CD4-positive, alpha-beta memory T cell (primary cell): ENCODE measurements at places on chromosomes 5 and 9. TPM values are rescaled to one million over a fixed set of nuclear protein-coding genes. Genes with fewer than 3 reads are reported as not detected.

DNA sequence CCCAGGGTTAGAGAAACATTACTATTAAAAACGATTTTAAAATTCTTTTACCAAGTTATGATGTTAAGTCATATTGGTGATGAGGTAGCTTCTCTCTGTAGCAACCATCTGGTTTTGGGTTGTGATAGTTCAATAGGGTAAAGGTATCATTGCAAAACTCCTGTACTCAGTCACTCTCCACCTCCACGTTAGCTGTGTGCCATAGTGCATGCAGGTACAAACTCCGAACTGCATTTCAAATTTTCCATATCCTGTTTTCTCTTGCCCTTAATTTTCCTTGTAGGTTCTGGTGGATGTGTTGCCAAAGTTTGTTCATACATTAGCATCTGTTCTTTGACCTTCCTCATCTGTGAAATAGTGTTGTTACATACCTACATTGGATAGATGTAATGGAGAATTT is 53.1 kb upstream of the ARRDC3 start:
- no peak for DNase-seq
- no peaks in the 10 kb centered on the region for H3K36me3 ChIP-seq
- H3K4me1 ChIP-seq = peaks cover 20% of the 10 kb centered on the region
- no peak overlapping the region for H3K4me3 ChIP-seq

- DNase-seq = no peak
- H3K36me3 ChIP-seq = no peaks in the 10 kb centered on the region
- H3K4me3 ChIP-seq = no peak overlapping the region
- no peak overlapping the region for H3K27ac ChIP-seq
- H3K27me3 ChIP-seq = no peaks in the 10 kb centered on the region
- no peaks in the 10 kb centered on the region for H3K4me1 ChIP-seq
These were observed 298.9 kb downstream of the CSNK1G3 start for GRCh38 chr5:123810746-123811340.

DNA sequence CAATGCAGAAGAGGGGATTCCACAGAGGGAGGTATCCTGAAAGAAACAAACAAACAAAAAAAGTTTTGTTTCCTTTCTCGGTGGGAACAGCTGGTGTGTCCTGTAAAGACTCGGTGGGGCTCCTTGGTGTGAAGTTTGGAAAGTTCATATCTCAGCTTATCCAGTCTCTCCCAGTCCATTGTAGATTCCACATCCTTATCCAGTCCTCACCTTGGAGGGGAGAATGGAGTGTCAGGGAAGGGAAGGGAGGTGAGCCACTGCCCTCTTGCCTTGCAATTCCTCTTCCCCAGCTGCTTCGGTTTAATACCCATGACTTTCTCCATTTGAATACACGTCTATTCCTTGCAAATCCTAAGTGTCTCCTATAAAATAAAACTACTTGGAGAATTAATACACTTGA is 234.5 kb downstream of the NFIB start:
- no peaks in the 10 kb centered on the region for H3K27me3 ChIP-seq
- H3K27ac ChIP-seq = no peak overlapping the region
- no peaks in the 10 kb centered on the region for H3K36me3 ChIP-seq
- no peak for DNase-seq
- H3K4me1 ChIP-seq = no peaks in the 10 kb centered on the region

DNA sequence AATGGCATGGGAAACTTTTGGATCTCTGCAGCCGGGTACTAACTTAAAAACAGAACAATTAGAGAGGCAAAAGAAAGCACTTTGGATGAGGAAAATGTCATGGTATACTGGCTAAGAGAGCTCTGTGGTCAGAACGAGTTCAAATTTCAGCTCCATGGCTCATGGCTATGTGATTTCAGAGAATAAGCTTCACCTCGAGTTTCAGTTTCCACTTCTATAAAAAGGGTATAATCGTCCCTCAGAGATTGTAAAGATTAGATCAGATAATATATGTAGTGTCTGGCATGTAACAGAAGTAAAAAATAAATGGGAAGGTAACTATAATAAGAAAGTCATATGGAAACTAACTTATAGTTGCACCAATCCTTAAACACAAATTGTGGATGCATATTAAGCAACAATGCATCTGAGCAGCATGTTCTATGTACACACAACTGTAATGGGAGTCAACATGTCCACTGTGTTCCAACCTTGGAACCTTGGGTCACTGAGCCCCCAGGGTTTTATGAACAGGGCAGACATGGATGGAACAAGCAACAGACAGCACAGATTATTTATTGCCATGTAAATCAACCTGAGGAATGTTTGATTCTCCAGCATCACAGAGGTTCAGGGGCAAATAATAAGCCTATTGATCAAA is 145.4 kb downstream of the MAPKAP1 start:
- no peak for DNase-seq
- H3K27me3 ChIP-seq = no peaks in the 10 kb centered on the region
- H3K4me1 ChIP-seq = no peaks in the 10 kb centered on the region
- no peak overlapping the region for H3K27ac ChIP-seq

DNA sequence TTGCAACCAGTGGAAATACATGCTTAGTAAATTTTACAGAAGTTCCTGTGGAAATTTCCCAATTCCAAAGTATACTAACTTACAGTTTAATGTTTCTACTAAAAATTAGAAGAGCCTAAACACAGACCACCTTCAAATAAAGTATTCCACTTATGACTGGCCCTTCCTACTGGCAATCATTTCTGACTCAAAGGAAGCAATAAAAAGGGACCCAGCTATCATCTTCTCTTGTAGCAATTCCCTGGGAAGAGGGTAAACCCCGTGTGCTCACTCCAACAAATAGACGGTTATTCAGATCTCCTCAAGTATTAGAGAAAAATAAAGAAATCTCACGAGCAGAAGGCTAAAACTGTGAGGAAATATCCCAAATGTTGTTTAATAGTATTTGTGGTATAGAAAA is 43.3 kb downstream of the GOLPH3 start:
- H3K4me3 ChIP-seq = no peak overlapping the region
- no peaks in the 10 kb centered on the region for H3K27me3 ChIP-seq
- H3K4me1 ChIP-seq = peaks cover 6% of the 10 kb centered on the region
- H3K36me3 ChIP-seq = peaks cover 18% of the 10 kb centered on the region

DNA sequence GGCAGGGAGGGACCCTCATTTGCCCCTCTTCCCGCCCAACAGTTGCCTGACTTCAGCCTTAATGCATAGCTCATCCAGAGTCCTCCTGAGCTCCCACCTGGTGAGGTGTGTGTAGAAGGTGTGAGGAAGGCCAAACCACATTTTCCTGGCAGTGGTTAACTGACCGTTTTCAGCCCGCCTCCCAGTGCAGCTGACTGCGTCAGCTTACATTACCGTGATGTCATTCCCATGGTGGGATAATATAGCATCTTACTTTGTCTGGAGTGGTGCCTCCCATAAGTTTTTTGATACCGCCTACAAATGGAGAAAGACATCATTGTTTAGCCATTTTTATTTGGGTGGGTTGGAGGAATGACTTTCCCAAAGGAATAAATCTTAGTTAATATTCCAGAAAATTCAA is 151.9 kb downstream of the C9orf152 start:
- peaks cover 6% of the 10 kb centered on the region for H3K4me1 ChIP-seq
- no peak overlapping the region for H3K4me3 ChIP-seq
- H3K27ac ChIP-seq = no peak overlapping the region
- no peak for DNase-seq

Gene ITK
- total RNA-seq = 398 TPM

Gene TICAM2
- 1.3 TPM for total RNA-seq

Gene EIF4E1B
- total RNA-seq = not detected
